HFF-Myc (cell line): ENCODE measurements at places on chromosomes 11 and 22.

DNA sequence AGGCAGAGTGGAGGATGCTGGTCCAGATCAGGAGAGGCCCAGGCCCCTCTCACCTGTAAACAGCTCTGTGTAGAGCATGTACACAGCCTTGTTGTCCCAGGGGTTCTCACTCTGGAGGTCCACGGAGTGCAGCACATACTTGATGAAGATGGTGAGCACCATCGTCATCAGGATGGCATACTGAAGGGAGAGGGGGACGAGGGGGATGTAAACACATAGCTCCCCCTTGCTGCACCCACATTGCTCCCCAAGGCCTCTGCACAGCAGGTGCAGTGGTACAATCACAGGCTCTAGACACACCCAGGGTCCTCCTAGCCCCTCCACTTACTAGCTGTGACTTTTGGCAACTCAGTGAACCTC is 2.9 kb downstream of the SYVN1 start:
- DNase-seq: no peak

- no peak for DNase-seq
Measured at GRCh38 chr11:72832301-72833082, 18.3 kb downstream of the ATG16L2 start.

DNA sequence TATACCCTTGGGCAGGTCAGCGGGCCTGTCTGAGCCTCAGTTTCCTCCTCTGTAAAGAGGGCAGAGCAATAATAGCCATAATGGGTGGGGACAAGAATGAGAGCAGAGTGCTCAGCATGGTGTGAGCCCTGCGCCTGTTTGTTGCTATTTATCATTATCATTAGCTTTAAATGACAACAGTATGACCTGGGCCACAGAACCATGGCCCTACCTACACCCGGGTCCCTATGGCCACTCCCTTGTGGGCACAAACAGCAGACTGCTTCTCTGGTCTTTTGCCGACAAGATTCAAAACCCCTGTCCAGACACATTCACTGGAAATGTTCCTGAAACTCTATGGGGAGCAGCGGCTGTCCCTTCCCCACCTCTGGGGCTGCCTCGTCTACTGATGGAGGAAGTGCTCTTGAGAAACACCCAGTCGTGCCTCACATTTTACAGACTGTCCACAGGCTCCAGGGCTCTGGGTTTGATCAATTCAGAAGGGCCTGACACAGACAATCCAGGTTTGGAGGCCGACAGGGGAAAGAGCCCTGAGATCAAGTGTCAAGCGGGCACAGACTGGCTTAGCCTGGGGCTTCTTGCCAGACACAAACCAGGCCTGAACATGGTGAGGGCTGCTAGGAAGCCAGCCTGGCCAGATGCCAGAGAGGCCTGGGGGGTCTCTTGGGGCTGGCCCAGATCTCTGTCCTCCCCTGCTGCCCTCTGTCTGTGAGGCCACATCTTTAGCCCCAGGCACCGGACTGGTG is 112.5 kb upstream of the CD82 start:
- DNase-seq: no peak

DNA sequence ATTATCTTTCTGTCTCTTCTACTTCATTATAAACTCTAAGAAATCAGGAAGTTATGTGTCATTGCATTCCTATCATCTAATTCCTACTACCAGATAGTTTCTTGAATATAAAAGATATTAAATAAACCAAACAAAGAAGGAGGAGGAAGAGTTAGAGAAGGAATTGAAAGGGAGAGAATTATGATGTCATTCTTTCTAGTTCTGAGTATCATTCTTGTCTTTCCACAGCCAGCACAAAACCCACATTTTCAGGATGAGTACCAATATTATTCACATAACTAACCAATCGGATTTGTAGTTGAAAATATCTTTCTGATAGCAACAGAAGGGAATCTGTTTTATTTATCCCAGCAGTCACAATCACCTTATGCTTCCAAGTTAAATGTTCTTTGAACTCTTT is 13.3 kb downstream of the MS4A13 start:
- no peak for DNase-seq

DNA sequence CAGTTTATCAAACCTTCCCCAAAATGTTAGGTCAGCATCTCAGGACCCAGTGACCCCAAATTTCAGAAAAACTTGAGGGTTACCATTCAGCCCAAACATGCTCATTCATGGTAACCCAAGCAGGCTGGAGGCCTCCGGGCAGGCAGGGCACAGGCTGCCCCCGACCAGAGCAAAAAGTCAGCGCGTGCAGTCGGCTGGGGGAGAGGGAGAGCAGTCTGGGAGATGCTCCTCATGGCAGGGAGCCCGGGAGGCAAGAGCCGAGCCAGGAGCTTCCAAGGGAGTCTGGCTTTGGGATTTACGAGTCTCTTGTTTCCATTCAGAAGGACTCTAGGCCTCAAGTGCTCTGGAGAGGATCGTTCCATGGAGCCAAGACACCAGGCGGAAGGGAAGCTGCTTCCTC is 45.7 kb downstream of the RPUSD4 start:
- DNase-seq: no peak

DNA sequence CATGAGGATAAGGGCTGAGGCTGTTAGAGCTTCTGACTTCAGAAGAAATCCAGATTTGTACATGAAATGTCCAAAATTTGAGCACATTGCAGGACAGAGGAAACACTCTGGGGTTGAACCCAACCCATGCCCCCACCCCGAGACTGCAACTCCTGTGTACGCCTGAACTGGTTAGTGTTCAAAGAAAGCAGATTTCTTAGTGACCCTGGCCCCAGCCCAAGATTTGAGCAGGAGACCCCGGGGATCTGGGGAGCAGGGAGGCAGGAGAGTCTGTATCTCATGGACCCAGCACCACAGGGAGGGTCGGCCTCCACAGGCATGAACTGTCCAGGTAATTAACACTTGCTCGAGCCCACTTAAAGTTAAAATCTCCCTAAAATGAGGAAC is 69.3 kb upstream of the WNT7B start:
- DNase-seq: no peak

DNA sequence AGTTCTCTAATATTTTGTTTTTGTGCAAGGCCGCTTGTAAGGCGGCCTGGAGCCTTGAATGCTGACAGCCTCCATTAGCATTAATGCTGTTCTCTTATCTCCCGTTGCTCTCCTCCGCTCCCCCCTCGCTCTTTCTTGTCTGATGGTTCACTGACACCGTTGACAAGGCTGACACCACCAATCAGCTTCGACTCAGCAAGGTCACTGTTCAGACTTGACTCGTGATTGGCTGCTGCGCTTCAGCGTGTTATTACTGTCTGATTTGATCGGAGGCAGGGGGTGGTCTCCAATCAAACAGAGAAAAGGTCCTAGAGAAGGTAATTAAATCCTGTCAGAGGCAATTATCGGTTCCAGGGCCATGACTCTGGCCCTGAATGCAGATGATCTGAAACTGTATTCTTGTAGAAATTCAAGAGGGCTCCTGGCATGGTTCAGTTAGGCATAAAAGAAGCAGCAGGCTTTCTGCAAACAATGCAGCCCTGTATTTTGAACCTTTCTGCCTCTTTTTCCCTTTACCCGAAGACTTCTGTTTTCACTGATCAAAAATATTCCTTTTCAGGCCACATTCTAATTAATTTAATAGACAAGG is 49.3 kb upstream of the MPPED2 start:
- DNase-seq: no peak

DNA sequence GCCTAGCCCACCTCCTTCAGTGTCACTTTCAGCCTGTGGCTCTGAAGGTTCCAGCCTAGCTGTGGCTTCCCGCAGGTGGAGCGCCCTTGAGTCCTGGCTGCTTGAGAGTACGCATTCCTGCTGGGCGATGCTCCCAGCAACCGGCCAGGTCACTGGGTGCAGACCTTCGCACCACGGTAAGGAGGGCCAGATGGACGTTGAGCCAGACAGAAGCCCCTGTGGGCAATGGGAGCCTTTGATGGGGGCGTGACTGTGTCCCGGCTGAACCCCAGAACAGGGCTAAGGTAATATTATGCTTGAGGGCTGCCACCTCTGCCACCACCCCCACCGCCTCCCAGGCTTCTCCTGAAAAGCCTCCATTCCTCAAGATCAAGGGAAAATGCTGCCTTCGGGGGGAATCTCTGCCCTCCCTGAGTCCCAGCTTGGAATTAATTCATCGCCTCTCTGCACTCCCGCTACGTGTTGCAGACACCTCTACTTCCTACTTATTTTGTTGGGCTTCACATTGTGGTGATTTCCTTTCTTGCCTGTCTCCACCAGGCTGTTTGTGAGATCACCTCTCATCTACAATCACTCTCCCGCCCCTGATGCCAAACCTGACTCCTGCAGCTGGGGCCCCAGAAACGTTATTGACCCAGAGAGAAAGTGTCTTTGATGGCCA is 144.9 kb upstream of the NECTIN1 start:
- no peak for DNase-seq

- DNase-seq: peak; percentile 87
Measured at GRCh38 chr11:65419772-65420481, 2.7 kb upstream of the NEAT1 start.

DNA sequence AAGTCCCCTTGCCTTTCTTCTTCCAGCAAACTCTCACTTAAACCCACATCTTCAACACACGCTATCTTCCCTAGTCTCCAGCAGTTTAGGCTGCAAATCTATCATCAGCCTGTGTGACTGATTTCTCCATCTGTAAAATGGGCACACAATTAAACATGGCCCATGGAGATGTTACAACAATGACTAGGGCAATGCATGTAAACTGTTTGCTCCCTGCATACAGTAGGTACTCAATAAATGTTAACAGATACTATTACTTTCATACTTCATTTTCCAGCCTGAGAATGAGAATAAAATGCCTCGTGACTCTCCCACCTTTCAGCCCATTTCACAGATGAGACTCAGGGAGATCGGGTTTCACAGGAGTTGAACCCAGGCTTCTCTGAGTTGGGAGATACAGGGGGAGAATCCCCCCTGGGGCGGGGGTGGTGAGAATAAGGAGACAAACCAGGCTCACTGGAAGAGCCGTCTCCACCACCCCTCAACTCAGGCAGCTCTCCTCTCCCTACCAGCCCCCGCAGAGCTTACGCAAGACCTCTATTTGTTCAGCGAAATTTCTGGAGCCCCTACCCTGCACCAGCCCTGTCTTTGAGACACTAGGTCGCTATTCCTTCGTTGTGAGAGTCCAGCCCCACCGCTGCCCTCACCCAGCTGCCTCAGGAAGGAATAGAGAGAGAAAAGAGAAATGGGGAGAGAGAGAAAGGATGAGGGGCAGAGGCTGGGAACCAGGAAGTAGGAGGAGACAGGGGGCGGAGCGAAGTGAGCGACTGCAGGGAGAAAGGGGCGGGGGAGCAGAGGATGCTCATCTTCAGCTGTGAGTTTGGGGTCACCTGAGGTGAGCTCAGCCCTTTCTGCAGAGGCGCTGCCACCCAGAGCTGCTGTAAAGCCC is 42.1 kb upstream of the KLHL35 start:
- no peak for DNase-seq

DNA sequence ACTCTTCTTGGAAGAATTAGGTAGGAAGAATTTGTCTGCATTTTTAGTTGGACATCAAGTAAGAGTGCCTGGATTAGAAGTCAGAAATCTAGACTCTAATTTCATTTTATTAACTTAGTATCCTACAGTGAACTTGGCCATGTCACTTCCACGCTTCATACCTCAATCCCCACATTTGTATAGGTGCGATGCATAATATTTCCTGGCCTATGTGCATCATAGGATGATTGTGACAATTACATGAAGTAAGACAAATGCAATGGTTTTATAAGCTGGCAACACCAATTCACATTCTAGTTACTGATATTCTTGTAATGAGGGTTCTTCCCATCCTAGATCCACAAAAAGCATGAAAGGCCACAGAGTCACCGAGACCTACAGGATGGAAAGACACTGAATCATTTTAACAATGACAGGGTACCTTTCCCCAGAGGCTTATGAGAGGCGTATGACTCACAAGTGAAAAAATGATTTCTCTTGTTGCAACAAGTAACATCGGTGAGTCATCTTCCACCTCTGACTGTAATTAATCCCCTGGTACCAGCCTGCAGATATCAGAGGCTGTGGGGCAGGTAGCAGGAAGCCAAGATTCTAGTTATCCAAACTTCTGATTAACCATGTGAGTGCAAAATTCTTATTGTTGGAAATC is 56.0 kb upstream of the OR5AK2 start:
- DNase-seq: no peak

GRCh38 chr11:76260296-76260925 is 54.1 kb upstream of the WNT11 start:
- DNase-seq: no peak

DNA sequence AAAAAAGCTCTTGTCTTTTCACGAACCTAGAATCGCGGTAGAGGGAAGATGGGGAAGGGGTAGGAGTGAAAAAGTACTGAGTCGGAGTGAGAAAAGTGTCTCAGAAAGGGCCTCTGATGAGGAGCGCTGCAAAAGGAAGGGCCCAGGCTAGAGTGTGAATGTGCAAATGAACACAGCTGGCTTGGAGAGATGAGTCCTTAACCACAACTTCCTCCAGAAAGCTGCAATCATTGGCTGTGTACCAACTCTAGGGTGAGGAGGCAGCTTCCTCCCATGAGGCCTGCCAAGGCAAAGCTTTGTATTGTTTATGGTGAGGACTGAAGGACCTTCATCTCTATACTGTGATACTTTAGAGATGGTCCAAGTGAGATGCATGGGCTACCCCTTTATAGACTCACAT is 566.9 kb upstream of the ANO5 start:
- no peak for DNase-seq

- no peak for DNase-seq
Measured at GRCh38 chr11:2143799-2144543, 4.8 kb upstream of the IGF2 start.

DNA sequence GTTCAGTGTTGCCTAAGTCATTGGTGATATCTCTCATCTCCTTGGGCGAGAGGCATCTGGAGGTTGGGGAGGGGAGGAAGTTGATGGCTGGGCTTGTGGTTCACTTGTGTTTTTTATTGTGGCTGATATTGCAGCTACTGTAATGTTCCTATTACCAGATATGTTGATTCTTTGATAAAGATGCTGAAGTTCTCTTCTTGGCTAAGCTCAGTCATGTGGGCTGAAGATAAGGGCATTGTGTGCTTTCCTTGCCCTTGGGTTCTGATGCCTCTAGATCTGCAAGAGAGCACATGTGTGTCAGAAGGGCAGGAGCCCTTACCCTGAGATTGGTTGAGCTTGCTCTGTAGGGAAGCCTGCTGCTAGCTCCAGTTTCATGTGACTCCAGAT is 12.0 kb downstream of the STX3 start:
- DNase-seq: no peak

DNA sequence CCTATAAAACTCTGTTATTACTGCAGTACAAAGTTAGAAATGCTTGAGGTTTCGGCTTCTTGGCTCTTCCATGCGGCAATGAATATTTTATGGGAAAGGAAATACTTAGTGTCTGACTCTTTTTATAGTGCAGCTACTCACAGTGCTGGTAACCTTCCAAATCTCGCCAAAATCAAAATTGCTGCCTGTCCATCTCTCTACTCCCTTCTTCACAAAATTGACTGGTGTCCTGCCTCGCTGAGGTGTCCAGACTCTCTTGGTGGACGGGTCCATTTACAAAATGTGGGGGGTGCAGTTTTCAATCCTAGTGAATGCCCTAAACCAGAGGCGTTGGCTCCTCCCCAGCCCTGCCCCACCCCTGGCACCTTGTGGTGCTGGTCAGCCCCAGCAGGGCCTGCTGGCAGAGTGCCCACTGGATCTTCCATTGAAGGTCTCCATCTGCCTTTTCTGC is 73.5 kb downstream of the ZBTB16 start:
- DNase-seq: no peak
